ENCODE measurements at places on chromosomes 3 and 15.
A peak's percentile ranks its signal among the peaks of the same experiment; 100 is the strongest.

- DNase-seq = peak; percentile 59
Measured at GRCh38 chr3:53287131-53287629, 31.4 kb upstream of the TKT start.

DNA sequence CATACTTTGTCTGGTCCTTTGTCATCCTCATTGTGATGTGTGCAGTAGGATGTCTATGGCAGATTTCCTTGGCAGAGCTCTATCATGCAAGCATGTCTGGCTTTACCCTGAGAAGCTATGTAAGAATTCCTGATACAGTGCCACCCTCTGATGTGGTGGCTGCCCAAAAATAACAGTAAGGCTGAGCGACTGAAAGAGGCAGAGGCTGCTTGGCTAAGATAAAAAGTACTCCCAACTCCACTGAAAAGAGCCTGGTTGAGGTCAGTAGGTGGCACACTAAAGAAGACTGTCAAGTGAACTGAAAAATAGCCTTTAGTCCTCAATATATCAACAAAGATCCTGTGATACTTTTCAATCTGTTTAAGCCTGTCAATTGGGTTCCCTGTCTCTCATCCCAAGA is 31.7 kb downstream of the BTLA start:
- no peak for DNase-seq

DNA sequence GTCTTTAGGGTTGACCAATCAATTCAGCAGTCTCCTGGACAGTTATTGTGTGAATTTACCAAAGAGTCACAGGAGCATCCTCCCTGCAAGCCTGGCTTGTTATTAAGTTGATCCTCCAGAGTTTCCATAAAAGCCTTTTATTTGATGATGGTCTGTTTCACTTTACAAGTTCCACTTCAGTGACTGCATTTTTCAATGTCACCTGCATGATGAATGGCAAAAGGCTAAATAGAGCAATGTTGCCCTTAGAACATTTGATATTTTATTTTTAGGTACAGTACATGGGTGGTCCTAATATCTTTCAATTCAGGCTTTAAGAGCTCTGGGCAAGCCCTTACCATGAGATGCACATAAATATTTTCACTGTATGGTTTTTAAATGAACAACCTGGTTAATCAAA is 22.6 kb downstream of the GUCA1C start:
- no peak for DNase-seq

DNA sequence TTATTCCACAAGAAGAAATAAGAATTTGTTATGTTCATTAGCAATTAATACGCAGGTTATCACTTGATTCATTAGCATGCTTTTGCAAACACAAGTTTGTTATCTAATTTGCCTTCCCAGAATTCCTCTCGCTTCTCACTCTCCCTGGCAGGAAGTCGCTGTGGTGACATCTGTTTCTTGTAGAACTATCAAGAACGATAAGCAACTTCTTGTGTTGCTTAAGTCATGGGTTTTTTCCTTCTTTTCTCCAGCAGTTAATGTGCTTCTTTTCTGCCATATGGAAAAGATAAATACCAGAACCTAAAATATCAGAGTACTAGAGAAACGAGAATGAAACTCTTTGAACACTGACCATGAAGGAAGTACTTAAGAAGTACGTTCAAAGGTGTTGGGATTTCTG is 99.8 kb upstream of the CHMP2B start:
- no peak for DNase-seq

DNA sequence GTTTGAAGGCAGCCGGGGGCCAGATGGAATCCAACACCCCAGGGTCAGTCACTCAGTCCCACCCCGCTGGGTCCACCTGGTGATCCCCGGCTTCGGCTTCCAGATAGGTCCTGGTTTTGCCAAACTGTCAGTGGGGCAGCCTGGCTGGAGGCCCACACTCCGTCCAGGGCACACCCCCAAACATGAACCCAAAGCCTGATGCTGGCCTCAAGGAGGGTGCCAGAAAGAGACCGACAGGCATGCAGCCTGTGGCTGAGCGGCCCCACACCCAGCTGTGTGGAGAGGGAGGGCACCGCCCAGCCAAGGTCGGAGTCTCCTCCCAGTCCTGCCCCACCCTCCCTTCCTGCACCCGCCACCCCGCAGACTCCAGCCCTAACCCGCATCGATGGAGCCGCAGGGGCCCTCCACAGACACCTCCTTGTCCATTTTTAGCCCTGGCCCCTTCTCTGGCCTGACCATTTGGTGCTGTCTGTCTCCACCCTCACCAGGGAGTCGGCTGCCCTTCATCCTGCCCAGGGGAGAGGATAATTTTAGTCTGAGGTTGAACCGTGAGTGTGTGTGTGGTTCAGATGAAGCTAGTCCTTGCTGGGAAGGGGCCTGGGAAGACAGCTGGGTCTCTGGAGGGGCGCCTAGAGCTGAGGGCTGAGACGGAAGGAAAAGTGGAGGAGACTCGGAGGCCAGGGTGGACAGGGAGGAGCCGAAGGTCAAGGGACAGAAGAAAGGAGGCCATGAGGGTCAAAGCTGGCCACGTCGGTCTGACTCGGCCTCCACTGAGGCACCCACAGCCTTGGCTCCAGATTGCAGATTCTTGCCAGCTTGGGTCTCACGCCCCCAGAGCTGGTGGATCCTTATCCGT is 23.1 kb downstream of the TNK2 start:
- no peak for DNase-seq
